Naive thymus-derived CD8-positive, alpha-beta T cell (primary cell): ENCODE measurements at places on chromosomes 4 and X.

DNA sequence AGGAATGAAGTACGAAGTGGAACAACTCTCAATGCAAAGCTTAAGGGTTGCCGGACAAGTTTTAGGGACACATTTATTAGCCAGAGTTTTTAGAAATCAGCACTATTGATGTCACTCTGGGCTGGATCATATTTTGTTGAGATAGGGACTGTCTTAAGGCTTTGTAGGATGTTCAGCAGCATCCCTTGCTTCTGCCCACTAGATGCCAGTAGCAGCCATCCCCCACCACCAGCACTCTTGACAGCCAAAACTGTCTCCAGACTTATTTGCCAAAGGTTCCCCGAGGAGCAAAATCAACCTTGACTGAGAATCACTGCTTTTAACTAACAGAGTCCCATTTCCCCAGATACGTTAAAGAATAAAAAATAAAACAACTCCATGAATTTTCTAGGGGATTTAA, 1497.3 kb downstream of the STIM2 start:
- H3K4me1 ChIP-seq: no peaks in the 10 kb centered on the region
- H3K27me3 ChIP-seq: no peaks in the 10 kb centered on the region
- H3K4me3 ChIP-seq: no peak overlapping the region
- no peak overlapping the region for H3K27ac ChIP-seq
- DNase-seq: no peak

DNA sequence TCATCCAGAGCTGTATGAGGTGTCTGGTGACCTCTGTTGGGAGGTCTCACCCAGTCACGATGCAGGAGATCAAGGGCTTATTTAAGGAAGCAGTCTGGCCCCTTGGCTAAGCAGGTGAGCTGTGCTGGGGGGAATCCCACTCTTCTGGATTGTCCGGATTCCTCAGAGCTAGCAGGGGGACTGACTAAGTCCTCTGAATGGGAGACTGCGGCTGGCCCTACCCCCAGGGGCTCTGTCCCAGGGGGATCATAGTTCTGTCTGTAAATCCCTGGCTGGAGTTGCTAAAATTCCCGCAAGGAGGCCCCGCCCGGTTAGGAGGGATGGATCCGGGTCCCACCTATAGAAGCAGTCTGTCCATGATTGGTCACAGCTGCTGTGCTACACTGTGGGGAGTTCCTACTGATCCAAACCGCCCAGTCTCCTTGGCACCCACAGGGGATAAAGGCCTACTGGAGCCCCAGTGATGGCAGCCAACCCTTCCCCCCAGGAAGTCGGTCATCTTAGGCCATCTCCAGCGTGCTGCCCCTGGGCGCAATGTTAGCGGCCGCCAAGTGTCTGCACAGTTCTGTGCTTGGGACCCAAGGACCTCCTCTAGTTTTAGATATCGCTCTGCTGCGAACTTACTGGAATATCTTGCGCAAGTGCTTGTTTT, 118.2 kb upstream of the KLF8 start:
- H3K36me3 ChIP-seq: peaks cover 5% of the 10 kb centered on the region
- H3K4me1 ChIP-seq: no peaks in the 10 kb centered on the region
- DNase-seq: no peak
- H3K27ac ChIP-seq: no peak overlapping the region
- no peaks in the 10 kb centered on the region for H3K27me3 ChIP-seq

DNA sequence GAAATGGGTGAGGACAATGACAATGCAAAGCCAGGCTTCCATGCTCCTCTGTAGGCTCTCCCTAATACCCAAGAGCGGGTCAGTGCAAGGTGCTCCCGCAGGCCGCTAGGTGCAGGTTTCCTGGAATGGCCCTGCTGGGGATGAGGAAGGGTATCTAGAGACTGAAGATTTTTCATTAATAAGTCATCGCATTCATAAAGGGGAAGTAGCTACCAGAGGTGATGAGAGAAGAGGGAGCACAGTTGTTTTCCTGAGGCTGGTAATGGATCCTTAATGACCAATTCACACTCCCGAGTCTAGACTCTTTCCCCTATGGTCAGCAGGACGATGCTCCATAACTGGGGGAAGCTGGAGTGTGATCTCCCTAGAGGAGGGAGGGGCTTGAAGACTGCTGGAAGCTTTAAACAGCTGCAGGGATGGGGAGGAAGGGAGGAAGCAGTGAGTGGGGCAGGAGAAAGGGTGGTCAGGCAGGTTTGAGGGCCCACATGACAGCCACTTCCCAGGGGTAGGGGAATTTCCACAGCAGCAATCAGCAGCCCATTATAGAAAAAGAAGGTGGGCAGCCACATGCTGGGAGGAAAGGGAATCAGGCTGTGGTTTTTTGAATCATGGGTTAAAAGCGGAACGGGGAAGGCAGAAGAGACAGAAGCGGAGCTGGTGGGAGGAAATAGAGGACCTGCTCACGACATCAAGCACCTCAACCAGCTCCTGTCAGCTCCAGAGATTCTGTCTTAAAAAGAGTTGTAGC, 10.2 kb upstream of the ATP6AP2 start:
- H3K4me1 ChIP-seq: no peaks in the 10 kb centered on the region
- DNase-seq: peak; percentile 1
- peak overlapping the region; percentile 70 for H3K27ac ChIP-seq
- peak overlapping the region; percentile 85 for H3K4me3 ChIP-seq
- H3K36me3 ChIP-seq: no peaks in the 10 kb centered on the region

GRCh38 chrX:115425359-115425758, 135.6 kb upstream of the PLS3 start:
- no peak overlapping the region for H3K27ac ChIP-seq
- DNase-seq: no peak
- no peaks in the 10 kb centered on the region for H3K36me3 ChIP-seq
- peaks cover under 1% of the 10 kb centered on the region for H3K27me3 ChIP-seq

DNA sequence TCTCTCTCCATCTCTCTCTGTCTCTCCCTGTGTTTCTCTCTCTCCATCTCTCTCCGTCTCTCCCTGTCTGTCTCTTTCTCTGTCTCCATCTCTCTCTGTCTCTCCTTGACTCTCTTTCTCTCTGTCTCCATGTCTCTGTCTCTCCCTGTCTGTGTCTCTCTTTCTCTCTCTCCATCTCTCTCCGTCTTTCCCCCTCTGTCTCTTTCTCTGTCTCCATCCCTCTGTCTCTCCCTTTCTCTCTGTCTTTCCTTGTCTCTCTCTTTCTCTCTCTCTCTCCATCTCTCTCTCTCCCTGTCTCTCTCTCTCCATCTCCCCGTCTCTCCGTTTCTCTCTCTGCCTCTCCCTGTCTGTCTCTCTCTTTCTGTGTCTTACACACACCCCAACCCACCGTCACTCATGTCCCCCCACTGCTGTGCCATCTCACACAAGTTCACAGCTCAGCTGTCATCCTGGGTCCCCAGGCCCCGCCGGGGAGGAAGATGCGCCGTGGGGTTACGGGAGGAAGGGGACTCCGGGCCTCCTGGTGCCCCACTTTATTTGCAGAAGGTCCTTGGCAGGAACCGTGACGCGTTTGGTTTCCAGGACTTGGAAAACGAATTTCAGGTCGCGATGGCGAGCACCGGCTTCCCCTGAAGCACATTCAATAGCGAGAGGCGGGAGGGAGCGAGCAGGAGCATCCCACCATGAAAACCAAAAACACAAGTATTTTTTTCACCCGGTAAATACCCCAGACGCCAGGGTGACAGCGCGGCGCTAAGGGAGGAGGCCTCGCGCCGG, 1.2 kb upstream of the SHOX start:
- H3K4me1 ChIP-seq: peaks cover 8% of the 10 kb centered on the region
- peaks cover 85% of the 10 kb centered on the region for H3K27me3 ChIP-seq
- H3K4me3 ChIP-seq: no peak overlapping the region
- peaks cover 12% of the 10 kb centered on the region for H3K36me3 ChIP-seq
- DNase-seq: no peak

DNA sequence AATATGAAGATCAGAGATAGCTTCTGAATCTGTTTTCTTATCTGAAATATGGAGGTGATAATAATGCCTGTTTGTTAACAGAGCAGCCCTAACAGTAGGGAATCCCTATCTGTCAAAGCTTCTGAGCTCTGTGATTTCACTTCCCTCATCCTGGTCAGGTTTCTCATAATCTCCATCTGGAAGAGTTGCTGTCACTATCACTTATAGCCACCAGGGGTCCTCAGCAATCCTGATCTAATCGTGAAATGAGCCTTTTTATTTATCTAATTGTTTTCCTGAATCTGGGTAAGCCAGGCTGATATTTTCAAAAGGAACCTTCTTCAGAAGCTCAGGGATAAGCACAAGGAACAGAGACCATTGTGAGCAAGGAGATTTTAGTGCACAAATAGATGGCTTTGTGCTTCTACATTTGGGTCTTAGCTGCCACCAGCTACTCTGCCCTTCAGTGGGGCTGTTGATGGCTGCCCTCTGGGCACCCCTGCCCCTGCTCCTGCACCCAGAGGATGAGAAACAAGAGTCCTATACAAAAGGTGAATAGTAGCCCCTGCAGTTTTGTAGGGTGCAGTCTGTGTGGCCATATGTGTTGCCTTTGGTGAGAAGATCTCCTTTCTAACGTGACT, 196.4 kb upstream of the RADX start:
- no peak for DNase-seq
- H3K36me3 ChIP-seq: no peaks in the 10 kb centered on the region
- no peaks in the 10 kb centered on the region for H3K27me3 ChIP-seq
- H3K4me1 ChIP-seq: no peaks in the 10 kb centered on the region
- no peak overlapping the region for H3K4me3 ChIP-seq
